Activated CD8-positive, alpha-beta T cell treated with anti-CD3 and anti-CD28 coated beads, Interleukin-2, amount 10 ng/mL, durations not matched to agents 7 days and 5 days (primary cell): ENCODE measurements at places on chromosomes 12 and 14. TPM values are rescaled to one million over a fixed set of nuclear protein-coding genes. Genes with fewer than 3 reads are reported as not detected.

DNA sequence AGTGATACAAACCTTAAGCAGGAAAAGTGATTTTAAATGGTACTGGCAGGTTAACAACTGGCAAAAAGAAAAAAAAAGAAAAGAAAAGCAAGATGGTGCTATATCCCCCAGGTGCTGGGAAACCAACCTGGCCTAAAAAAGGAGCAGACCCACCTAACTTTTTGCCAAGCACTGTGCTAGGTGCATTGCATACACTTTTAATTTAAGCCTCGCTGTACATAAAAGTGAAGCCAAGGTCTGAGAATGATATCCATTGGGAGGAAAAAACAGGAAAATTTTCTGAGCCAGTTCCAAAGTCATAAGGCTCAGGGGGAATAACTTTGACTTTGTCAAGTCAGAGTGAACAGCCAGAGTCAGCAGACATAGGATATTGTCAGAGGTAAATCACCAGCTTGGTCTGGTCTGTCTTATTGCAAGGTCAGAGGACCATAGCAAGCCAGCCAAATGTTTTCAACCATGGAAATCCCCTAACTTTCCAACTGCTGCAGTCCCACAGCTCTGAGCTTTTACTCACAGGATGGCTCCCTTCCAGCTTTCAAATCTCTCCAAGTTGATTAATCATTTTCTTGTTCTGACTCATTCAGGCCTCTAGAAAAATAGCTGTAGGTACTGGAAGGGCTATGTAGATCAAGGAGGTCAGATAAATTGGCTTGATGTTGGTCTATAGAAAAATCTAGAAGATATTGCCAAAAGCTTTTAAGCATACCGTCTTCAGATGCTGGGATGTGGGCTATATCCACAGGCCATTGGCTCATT lies 412.9 kb downstream of the RAD51B start:
- no peak for DNase-seq

DNA sequence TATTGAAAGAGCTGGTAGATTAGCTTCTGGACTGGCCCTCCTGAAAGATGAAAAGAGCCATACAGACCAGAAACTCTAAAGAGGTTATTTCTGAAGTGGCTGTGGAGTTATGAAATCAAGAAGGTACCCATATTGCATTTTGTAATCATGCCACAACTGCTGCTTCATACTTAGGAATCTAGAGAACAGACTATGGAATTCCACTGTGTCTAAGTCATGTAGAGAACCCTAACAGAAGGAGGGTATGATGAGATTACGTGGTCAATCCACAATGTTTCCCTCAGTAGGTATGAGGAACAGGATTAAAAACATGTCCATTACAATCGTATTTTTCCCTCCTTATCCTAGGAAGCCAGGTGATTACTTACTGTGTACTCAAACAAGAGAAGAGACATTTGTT lies 708.8 kb downstream of the RERGL start:
- DNase-seq = no peak

The JPH4 gene
- not detected for total RNA-seq

DNA sequence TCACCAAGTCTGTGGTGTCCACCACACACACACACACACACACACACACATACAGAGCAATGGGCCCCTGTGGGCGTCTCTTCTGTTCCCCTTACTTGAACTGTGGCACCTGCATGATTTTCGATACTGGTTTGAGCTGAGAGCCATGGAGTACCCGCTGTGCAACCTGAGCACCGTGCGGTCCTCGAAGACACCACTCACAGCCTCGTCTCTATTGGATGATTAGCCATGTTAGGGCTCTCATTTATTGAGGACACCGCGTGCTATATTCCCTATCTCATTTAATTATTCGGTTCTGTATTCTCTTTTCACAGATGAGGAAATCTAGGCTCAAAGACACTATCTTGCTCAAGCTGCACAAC lies 623 bp upstream of the C14orf132 start:
- no peak for DNase-seq

The DIO2 gene
- not detected for total RNA-seq

- no peak for DNase-seq
These were observed 781.4 kb downstream of the NRXN3 start for GRCh38 chr14:78951602-78952001.

The RFX4 gene
- total RNA-seq = not detected

GRCh38 chr12:121766290-121767039 lies 27.0 kb downstream of the RHOF start:
- no peak for DNase-seq

GRCh38 chr12:101691503-101692096 lies 5.8 kb upstream of the CHPT1 start:
- DNase-seq = no peak

The OR10G2 gene
- total RNA-seq = not detected
